ENCODE measurements at places on chromosomes 5 and 9. TPM values are rescaled to one million over a fixed set of nuclear protein-coding genes. Genes with fewer than 3 reads are reported as not detected.

Gene ACTBL2
- total RNA-seq: not detected

Gene CTXN3
- total RNA-seq: 4.0 TPM

Gene TMOD1
- total RNA-seq: 13.4 TPM

Gene CNTNAP3
- total RNA-seq: 34.9 TPM

Gene UBE2R2
- 36.7 TPM for total RNA-seq

Gene CFAP157
- not detected for total RNA-seq

Gene ASPN
- total RNA-seq: 81.0 TPM

Gene CYSRT1
- total RNA-seq: 0.60 TPM

Gene SLC45A2
- total RNA-seq: 6.4 TPM

Gene EEIG1
- 22.5 TPM for total RNA-seq

Gene LCN1
- total RNA-seq: 13.0 TPM

Gene DELE1
- 73.4 TPM for total RNA-seq

Gene FOXD4L6
- total RNA-seq: not detected

Gene CDHR2
- 0.11 TPM for total RNA-seq

Gene SPINK4
- total RNA-seq: not detected

Gene DDX4
- not detected for total RNA-seq

Gene IFNA8
- not detected for total RNA-seq

Gene GRXCR2
- total RNA-seq: not detected

Gene PLCXD3
- 2.4 TPM for total RNA-seq

Gene C9orf153
- 1.2 TPM for total RNA-seq

Gene TTC16
- total RNA-seq: not detected

Gene IFNA13
- not detected for total RNA-seq

Gene GABRA6
- not detected for total RNA-seq

Gene SLF1
- total RNA-seq: 26.4 TPM

Gene HNRNPAB
- 63.4 TPM for total RNA-seq

Gene ELAVL2
- 37.8 TPM for total RNA-seq

Gene MLANA
- 27.2 TPM for total RNA-seq

Gene FOXD4L5
- total RNA-seq: 0.22 TPM

Gene BTNL9
- total RNA-seq: 4.7 TPM

Gene OGN
- total RNA-seq: 296 TPM

Gene SLCO4C1
- total RNA-seq: 0.77 TPM

Gene CA9
- total RNA-seq: 0.88 TPM

Gene RAB24
- 29.4 TPM for total RNA-seq

Gene FAXDC2
- 23.8 TPM for total RNA-seq

Gene CNTFR
- total RNA-seq: 23.9 TPM

Gene NDUFA8
- 28.6 TPM for total RNA-seq

Gene OTULINL
- total RNA-seq: 12.1 TPM

Gene PCDHB11
- 9.5 TPM for total RNA-seq

Gene CCDC112
- total RNA-seq: 20.0 TPM

Gene ADAMTS12
- 28.0 TPM for total RNA-seq

Gene ITK
- 0.44 TPM for total RNA-seq

Gene PCDHGB1
- 10.9 TPM for total RNA-seq

Gene RASGRF2
- 55.9 TPM for total RNA-seq

Gene SELENOP
- total RNA-seq: 304 TPM

Gene NME5
- 5.6 TPM for total RNA-seq

Gene GPX3
- 129 TPM for total RNA-seq

Gene PLPP7
- total RNA-seq: 15.3 TPM

Gene PCDHB14
- 13.5 TPM for total RNA-seq

Gene IL13
- not detected for total RNA-seq

Gene TSSK1B
- 0.38 TPM for total RNA-seq

Gene MARCOL
- not detected for total RNA-seq

Gene SLC12A7
- 31.1 TPM for total RNA-seq

Gene SMIM33
- total RNA-seq: not detected

Gene PCDHB8
- total RNA-seq: 3.4 TPM

Measured in camera-type eye (tissue), 1 donor.